ENCODE measurements at places on chromosomes 16 and 17.
A peak's percentile ranks its signal among the peaks of the same experiment; 100 is the strongest.

- DNase-seq: no peak
These were observed 23.8 kb downstream of the LDHD start for GRCh38 chr16:75092777-75093176.

DNA sequence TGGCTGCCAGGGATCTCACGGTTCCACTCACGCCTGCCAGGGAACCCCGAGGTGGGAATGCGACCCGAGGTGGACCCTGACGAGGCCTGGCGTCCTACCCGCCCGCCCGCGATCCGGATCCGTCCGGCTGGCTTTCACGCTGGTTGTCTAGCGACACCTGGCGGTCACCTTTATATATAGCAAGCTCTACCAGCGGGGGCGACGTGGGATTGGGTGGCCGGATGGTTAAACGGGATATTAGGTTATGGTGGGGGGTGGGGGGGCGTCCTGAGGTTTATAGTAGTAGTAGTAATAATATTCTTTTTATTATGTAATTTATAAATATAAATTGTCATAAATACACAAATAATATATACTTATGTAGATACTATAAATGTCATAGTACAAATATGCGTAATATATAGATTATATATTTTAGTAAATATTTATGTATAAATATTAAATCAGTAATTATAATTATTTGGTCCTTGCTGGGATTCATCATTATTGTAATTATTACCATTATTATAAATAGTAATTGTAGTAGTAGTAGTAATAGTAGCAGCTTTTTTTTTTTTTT lies 136.9 kb downstream of the KCNJ12 start:
- DNase-seq: peak; percentile 70

DNA sequence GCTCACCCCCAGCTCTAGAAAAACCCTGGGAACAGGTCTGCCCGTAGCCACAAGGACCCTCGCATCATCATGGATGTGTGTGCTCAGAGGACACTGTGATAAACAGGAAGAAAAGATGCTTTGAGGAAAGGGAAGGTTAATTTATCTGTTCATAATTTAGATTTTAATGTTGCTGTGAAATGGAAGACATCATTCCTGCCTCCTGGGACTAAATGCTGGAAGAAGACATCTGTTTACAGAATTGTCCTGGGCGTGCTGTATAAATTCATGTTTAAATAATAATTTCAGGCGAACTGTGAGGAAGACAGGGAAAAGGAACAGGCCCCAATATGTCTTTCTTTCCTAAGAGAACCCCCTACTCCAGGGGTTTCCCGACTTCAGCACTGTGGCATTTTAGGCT lies 112.6 kb downstream of the SHISA6 start:
- no peak for DNase-seq

DNA sequence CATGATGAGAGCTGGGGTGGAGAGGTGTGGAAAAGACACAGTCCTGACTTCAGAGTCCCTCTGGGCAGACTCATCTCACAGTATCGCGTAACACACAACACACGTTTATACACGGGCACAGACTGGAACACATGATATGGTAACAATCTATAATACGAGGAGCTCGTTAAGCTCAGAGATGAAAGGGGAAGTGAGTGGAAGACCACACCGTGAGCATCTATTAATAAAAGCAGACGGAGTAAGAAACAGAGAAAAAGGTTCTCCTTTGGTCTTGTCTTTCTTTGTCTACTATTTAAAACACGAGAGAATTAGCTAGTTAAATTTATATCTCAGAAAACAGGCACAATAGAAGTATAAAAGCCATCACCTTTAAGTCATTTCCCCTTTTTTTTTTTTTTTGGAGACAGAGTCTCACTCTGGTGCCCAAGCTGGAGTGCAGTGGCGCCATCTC lies 13.5 kb downstream of the ANKRD11 start:
- no peak for DNase-seq

DNA sequence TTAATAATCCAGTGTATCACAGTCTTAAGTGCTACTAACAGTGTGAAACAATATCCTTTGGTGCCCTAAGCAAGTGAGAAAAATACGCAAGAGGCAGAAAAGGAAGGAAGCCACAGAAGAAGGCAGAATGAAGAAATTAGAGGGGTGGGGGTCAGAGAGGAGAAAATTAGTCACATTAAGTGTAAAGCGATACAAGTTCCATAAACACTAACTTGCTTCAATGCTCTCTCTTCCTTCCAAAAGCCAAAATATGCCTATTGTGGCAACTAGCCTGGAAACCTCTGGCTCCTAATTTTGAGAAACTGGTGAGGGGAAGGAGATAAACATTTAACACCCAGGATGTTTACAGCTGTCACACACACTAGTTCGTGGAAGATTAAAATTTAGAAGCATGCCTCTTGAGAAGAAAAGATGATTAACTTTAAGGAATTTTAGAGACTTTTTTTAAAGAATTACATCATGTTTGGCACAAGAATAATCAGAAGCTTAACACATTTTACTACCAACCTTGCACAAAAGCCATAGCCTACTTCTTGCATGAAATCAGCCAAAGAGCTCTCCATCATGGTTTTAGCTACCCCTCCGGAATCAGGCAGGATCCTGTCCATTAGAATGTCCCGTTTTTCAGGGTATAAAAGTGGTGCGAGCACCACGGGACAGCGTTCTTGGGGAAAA lies 44.7 kb downstream of the CNOT1 start:
- DNase-seq: no peak

- DNase-seq: peak; percentile 52
These were observed 2.0 kb downstream of the KLHL36 start for GRCh38 chr16:84650062-84650991.

DNA sequence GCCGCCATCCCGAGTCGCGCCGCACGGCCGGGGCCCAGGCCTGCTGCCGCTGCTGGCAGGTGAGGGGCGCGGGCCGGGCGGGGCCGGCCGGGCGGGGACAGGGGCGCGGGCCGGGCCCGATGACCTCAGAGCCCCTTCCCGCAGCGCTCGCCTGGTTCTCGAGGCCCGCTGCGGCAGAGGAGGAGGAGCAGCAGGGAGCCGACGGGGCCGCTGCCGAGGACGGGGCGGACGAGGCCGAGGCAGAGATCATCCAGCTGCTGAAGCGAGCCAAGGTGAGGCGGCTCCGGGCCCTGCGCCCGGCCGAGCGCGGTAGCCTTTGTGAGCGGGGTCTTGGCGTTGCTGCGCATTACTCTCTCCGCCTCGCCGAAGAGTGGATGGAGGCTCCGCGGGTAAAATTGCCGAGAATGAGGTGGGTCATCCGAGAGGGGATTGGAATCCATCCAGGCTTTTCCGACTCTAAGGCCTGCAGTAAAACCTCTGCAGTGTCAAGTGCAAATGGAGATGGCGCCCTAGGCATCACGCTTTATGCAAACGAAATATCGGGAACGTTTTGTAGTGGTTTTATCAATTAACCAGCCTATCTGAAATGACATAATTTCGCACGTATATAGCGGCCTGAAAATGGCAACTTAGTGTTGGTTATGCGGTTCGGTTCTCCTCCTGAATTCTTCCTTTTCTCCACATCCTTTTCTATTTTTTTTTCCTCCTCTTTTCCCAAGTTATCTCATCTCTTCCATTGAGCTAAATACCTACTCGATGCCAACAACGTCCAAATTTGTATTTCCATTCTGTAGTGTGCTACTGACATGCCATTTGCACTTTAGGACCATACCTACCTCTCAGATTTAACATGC lies 577 bp downstream of the TTC19 start:
- DNase-seq: peak; percentile 55

DNA sequence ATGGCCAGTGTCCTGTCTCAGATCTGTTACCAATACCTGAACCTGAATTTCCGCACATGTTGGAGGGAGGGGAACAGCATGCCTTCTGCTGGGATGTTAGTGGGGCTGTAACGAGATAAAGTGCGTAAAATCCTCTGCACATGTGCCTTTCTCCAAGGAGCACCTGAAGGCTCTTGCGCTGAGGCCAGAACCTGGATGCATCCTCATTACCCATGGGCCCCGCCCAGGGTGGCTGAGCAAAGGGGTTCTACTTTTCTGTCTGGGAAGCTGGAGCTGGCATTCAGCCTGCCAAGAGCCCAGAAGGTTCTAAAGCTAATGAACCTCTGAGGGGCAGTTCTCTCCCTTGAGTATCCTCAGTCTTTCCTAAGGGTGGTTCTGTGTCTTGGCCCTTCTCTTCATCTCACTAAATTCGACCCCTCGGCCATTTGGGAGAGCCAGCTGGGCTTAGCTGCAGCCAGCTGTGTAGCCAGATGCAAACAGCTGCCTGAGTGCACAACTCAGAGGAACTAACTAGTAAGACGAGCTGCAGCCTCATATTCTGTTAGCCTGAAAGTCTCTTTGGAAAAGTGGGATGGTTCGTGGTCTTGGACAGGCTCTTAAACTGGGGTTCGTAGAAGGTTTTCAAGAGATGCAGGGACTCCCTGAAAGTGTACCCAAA lies 2.5 kb downstream of the ITGA3 start:
- DNase-seq: peak; percentile 29

DNA sequence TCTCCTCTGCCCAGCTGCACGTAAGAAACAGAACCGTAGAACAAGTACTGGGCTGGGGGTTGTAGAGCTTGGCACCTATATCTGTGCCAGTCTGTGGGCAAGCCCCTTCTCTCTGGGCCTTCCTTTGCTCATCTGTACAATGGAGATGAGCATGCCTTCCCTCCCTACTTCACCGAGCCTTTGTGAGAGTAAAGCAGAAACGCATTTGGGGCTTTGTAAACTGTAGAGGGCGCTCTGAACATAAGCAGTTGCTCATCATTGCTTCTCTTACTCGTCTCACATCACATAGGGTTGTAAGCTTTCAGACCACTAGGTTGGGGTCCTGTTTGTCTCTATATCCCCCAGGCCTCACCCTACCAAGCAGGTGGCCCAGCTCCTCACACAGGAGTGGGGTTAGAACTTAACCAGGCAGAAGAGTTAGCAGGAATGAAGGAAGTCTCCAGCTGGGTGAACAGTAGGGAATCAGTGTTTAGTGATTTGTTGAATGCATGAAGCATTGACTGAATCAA lies 15.1 kb downstream of the SAMD14 start:
- peak; percentile 77 for DNase-seq

Data from mesenchymal stem cell (in vitro differentiated cells and primary cell).